Stimulated activated CD4-positive, alpha-beta T cell treated with anti-CD3 and anti-CD28 coated beads, Interleukin-15, amount 100 ng/mL, for 24 hours (primary cell): ENCODE measurements at places on chromosomes 4 and X.

- DNase-seq, result no peak
Observed at GRCh38 chrX:10011261-10011931, 44.2 kb downstream of the CLDN34 start.

DNA sequence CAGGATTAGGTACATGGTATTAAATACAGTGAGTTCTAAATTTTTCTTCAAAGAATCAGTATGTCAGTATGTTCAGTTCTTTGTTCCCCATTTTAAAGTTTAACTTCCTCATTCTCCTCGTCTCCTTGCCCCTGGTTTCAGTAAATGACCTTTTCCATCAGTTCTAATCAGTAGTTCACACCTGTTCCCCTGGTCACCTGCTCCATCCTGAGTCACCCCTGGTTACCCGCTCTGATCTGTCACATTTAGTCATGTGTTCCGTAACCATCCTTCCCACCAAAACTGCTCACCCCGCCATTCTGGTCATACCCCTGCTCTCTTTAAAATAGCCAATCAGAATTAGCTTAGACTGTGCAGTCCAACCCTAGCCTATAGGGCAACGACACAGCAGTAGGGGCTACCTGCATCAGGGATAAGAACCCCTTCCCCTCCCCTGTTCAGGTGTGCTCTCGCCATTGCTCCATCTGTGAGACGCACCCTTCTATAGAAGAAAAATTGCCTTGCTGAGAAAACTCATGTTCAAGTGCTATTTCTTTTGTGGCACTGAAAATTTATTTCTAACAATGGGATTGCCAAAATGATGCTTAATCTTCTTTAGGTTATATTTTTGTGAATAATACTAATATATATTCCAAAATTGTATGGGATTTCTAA is 181.3 kb downstream of the OR13H1 start:
- DNase-seq, result no peak

GRCh38 chr4:7507381-7507780 is 72.7 kb upstream of the PSAPL1 start:
- no peak for DNase-seq

GRCh38 chr4:165922747-165923146 is 49.7 kb downstream of the TLL1 start:
- no peak for DNase-seq

- no peak for DNase-seq
Observed at GRCh38 chr4:38967260-38968095, 64.7 kb downstream of the TMEM156 start.

DNA sequence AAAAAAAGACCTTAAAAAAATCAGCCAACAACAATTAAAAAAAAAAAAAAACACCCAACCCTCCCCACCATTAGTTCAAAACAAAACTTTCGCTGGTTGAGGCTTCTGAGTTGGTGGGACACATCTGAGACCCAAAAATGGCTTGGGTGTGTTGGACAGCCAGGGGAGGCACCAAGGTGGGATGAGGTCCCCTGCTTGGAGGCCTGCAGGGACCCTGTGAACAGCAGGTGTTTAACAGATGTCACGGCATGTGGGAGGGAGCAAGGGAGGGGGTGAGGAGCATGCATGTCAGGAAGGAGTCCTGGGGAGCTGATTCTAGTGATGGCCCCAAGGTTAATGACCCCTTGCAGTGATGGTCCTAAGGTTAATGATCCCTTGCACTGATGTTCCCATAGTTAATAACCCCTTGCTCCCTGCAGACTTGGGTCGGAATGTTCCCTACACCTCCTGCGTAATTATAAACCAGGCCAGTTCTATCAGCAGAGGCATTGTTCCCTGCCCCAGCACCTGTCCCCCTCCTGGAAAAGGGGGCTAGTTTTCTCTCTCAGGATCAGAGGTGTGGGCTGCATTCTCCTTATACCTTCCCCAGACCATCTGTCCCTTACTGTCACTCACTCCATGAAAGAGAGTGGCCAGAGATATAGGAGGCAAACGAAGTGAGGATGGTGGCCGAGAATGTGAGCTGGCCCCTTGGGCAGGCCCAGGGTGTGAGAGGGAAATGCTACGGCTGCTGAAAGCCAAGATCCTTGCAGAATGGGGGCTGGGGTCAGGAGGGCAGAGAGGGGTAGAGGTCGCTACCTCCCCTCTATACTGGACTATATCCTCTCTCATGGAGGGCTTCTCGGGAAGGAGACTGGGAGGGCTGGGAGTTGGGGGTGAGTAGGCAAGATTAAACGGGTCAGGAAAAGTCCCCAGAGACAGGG is 2.3 kb upstream of the FOXP3 start:
- no peak for DNase-seq
